ENCODE measurements at places on chromosomes 11 and 22. TPM values are rescaled to one million over a fixed set of nuclear protein-coding genes. Genes with fewer than 3 reads are reported as not detected.

Gene RASGRP2
- 5.3 TPM for total RNA-seq

Gene DEUP1
- 0.78 TPM for total RNA-seq

Gene CSNK2A3
- 9.5 TPM for total RNA-seq

Gene GLYAT
- not detected for total RNA-seq

Gene APOBEC3A
- total RNA-seq = 0.67 TPM

Gene C11orf98
- total RNA-seq = 24.1 TPM

Gene ASCL3
- total RNA-seq = not detected

Gene NAALAD2
- total RNA-seq = 1.1 TPM

Gene FXYD6
- 119 TPM for total RNA-seq

Gene C11orf91
- total RNA-seq = not detected

Gene TNRC6B
- 81.3 TPM for total RNA-seq

Gene CAPRIN1
- total RNA-seq = 180 TPM

Gene CDC45
- 1.7 TPM for total RNA-seq

Gene KCNJ11
- total RNA-seq = 13.4 TPM

Gene P4HA3
- total RNA-seq = 2.5 TPM

Gene CREB3L1
- 1.3 TPM for total RNA-seq

Gene IFITM10
- total RNA-seq = 0.22 TPM

Gene MED17
- total RNA-seq = 35.7 TPM
